ENCODE measurements at places on chromosomes 4 and X. TPM values are rescaled to one million over a fixed set of nuclear protein-coding genes. Genes with fewer than 3 reads are reported as not detected.

H2BW2 gene
- not detected for total RNA-seq

IL2 gene
- total RNA-seq: not detected

HPF1 gene
- 20.4 TPM for total RNA-seq

LDOC1 gene
- 10.6 TPM for total RNA-seq

VSIG4 gene
- total RNA-seq: 16.9 TPM

RTL5 gene
- 5.2 TPM for total RNA-seq

SRPK3 gene
- 0.18 TPM for total RNA-seq

SSX2B gene
- not detected for total RNA-seq

MAGEB6 gene
- not detected for total RNA-seq

FAM9B gene
- not detected for total RNA-seq

RHOXF2 gene
- total RNA-seq: not detected

TMEM271 gene
- 4.4 TPM for total RNA-seq

PNPLA4 gene
- 10.5 TPM for total RNA-seq

NDUFA1 gene
- 40.2 TPM for total RNA-seq

CXCL11 gene
- total RNA-seq: not detected

ANOS1 gene
- total RNA-seq: 59.7 TPM

DIAPH2 gene
- total RNA-seq: 9.0 TPM

RBM46 gene
- total RNA-seq: 0.27 TPM

CXorf49 gene
- total RNA-seq: not detected

KLKB1 gene
- 0.45 TPM for total RNA-seq

COL4A6 gene
- 7.1 TPM for total RNA-seq

KIAA1210 gene
- total RNA-seq: 0.36 TPM

CD38 gene
- total RNA-seq: 2.1 TPM

LGI2 gene
- 5.5 TPM for total RNA-seq

FRAS1 gene
- total RNA-seq: 28.4 TPM

MMGT1 gene
- 16.1 TPM for total RNA-seq

CDS1 gene
- 28.9 TPM for total RNA-seq

ATG4A gene
- total RNA-seq: 6.3 TPM

GPR173 gene
- total RNA-seq: 21.7 TPM

DCUN1D4 gene
- 91.0 TPM for total RNA-seq

SEPTIN11 gene
- total RNA-seq: 185 TPM

C4orf51 gene
- not detected for total RNA-seq

PPP4R3C gene
- not detected for total RNA-seq

TEX13D gene
- total RNA-seq: not detected

SLIT2 gene
- 46.4 TPM for total RNA-seq

DKK2 gene
- total RNA-seq: 3.9 TPM

NIPAL1 gene
- 3.9 TPM for total RNA-seq

MAGEA10 gene
- not detected for total RNA-seq

FAM114A1 gene
- 12.0 TPM for total RNA-seq
